ENCODE measurements at places on chromosomes 12 and 14. TPM values are rescaled to one million over a fixed set of nuclear protein-coding genes. Genes with fewer than 3 reads are reported as not detected.
A peak's percentile ranks its signal among the peaks of the same experiment; 100 is the strongest.

Gene RAB35
- 62.0 TPM for total RNA-seq

Gene GPX2
- total RNA-seq = 0.15 TPM

Gene PTPRQ
- not detected for total RNA-seq

Gene KRT85
- total RNA-seq = not detected

Gene KLRC1
- total RNA-seq = not detected

Gene SERPINA3
- total RNA-seq = 5.7 TPM

Gene PAPLN
- total RNA-seq = 22.2 TPM

Gene AQP6
- total RNA-seq = 0.31 TPM

Gene SLC6A12
- total RNA-seq = 1.0 TPM

Gene GLT1D1
- total RNA-seq = not detected

DNA sequence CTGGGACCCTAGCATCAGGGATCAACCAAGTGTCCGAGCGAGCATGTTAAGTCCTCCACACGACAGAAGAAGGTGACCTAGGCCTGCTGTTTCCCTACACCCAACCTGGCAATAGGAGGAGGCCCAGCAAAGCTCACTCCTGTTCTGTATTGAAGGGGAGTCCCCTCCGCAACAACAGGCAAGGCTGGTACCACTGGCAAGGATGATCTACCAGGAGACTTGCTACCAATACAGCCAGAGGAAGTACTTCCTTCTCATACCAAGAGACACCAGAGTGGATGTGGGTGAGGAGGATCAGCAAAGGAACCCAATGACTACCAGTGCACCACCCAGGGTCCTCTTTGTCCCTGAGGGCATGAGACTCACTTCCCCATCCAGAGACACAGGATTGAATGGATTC lies 4.9 kb downstream of the KLRC1 start:
- DNase-seq = no peak

GRCh38 chr12:127324681-127325080 lies 942.3 kb upstream of the TMEM132C start:
- no peak for DNase-seq

DNA sequence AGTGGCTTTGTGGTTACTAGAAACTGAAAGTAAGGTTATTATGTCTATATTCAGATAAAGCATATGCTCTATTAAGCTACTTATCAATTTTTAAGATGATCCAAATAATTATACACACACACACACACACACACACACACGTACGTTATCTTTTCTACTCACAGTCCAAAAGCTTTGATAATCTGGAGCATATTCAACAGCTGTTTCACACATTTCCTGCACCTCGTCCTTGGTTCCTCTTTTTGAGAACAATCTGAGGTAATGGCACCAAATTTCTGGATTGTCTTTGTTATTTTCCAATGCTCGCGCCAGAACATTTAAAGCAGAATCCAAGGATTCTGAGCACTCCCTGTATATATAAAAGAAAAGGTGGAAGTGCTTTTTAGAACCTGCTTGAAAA lies 37.5 kb downstream of the ZFC3H1 start:
- no peak for DNase-seq

GRCh38 chr12:56591961-56592360 lies 38.2 kb downstream of the BAZ2A start:
- DNase-seq = no peak

DNA sequence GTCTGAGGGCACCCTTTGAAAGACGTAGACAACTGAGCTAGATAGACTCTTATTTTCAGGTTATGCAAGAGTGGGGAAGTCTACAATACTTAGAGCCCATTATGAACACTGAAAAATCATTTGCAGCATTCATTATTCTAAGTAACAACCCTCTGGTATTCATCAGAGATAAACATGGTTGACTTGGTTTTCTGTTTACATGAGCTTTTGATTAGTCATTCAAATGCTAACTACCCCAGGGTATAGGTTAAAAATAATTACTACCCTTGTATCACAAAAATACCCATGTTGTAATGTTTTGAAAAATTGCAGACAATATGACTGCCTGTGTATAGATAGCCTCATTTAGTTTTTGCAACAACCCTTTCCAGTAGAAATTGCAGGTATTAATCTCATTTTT lies 78.5 kb downstream of the PPFIBP1 start:
- DNase-seq = no peak

GRCh38 chr12:131152587-131152986 lies 198.9 kb downstream of the ADGRD1 start:
- DNase-seq = no peak

DNA sequence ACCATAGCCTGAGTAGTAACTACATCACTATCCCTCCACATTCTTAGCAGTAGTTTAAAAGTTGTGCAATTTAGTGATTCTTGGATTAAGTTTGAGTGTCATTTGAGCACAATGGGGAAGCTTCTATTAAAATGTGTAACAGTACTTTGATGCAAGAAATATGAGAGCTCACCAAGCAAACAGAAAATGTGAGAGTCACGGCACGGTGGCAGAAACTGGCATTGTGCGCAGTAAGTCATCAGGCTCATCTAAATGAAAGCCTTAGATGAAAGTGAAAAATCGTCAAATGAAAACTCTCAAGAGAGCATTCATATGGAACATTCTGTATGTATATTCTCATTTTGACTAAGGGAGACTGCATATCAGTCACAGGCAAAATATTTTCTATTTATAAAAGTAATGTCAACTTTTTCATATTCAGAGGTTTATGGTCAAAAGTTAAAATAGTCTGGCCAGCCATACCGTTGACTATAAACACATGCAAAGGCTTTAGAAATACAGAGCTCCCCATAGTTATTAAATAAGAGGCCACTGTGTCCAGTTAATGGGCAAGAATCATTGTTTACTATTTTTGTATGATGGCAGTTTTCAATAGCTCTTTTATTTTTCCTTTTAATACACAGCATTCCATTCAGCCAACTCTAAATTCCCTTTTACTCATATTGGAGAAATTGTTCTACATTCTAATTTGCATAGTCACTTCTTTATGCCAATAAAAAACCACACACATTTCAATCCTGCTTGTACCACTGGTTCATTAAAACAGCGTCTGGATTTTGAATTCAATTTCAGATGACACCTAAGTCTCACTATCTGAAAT lies 167.9 kb downstream of the PRKD1 start:
- no peak for DNase-seq

- DNase-seq = no peak
Measured at GRCh38 chr14:73136387-73137225, at the start of gene PSEN1. Gene PSEN1, plus strand, starts transcription at chr14:73136507. Its CDS starts 11,513 bp downstream, at chr14:73148020.

GRCh38 chr14:63472986-63473788 lies 70.0 kb downstream of the PPP2R5E start:
- DNase-seq = no peak

- DNase-seq = no peak
Measured at GRCh38 chr14:51527073-51527472, 124.6 kb upstream of the FRMD6 start.

DNA sequence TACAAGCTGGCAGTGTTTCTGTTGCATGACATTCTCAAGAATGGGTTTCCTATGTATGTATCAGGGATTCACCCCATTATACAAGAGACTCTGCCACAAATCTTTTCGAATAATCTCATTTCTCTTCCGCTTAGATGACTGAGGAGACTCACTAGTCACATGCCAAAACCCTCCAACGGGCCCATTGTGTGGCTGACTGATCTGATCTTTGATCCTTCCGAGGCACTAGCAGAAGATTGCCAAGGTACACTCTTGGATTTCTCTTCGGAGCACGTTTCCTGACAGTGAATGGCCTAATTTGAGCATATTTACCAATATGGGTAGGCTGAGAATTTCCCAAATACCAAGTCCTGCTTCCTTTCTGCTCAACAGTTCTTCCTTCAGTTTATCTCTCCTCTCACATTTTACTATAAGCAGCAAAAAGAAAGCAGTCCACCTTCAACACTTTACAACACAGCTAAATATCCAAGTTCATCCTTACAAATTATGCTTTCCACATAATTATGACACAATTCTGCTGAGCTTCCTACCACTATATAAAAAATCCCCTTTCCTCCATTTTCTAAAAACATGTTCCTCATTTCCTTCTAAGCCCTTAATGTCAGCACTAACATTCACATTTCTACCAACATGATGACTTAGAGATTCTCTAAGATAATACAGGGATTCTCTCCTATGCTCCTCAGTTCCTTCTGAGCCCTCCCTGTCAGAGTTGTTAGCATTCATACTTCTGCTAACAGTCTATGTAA lies 11.0 kb downstream of the PRPH start:
- DNase-seq = no peak

- no peak for DNase-seq
Measured at GRCh38 chr14:55899531-55899930, 218.7 kb upstream of the PELI2 start.

GRCh38 chr12:62146318-62146717 lies 113.9 kb upstream of the USP15 start:
- no peak for DNase-seq

DNA sequence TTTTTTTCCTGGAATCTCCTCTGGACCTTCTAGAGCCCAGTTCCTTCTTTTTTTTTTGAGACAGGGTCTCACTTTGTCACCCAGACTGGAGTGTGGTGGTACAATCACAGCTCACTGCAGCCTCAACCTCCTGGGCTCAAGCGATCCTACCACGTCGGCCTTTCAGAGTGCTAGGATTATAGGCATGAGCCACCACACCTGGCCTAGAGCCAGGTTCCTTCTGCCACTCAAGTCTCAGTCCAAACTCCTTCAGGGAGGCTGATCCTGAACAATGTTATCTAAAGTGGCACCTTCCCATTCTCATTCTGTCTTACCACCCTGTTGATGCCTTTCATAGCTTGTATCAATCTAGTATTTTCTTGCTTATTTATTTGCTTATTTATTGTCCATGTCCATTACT lies 22.3 kb upstream of the ELK3 start:
- no peak for DNase-seq

- DNase-seq = no peak
Measured at GRCh38 chr14:77061630-77062257, 33.2 kb upstream of the IRF2BPL start.

GRCh38 chr14:104044016-104044415 lies 41.5 kb upstream of the ASPG start:
- no peak for DNase-seq

DNA sequence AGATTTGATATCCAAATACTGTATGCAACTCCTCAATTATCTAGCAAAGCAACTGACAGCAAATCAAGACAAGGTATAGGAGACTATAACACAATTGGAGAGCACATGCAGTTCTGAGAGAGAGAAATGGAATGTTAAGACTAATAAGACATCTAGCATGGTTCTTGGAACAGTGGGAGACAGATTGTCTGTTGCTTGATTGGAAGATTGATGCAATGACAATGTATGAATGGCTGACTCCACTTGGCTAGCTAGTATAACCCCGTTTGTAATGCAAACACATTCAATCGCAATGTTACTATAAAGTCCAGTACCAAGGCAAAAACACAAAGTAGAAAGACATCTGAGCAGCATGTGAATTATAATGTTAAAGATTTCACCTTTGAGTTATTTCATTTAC lies 179.3 kb downstream of the RPL10L start:
- DNase-seq = no peak

- no peak for DNase-seq
Measured at GRCh38 chr14:101535232-101535631, 26.1 kb upstream of the DIO3 start.

DNA sequence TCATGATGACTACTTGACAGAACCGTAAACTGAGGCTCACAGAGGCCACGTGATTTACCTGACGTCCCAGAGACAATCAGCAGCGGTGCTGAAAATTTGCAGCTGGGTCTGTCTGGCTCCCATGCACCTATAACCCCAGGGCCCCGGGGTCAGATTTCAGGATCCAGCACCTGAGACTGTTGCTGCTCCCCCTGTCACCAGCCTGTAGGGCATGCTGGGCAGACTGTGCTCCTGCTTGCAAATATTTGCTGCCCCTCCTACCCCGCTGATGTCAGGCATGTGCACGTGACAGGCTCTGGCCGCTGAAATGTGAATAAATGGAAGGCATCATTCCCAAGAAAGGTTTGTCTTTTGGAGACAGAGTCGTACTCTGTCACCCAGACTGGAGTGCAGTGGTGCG lies 6.0 kb downstream of the MMAB start:
- DNase-seq = no peak

GRCh38 chr14:102863381-102863780 lies 59.1 kb upstream of the AMN start:
- DNase-seq = no peak

DNA sequence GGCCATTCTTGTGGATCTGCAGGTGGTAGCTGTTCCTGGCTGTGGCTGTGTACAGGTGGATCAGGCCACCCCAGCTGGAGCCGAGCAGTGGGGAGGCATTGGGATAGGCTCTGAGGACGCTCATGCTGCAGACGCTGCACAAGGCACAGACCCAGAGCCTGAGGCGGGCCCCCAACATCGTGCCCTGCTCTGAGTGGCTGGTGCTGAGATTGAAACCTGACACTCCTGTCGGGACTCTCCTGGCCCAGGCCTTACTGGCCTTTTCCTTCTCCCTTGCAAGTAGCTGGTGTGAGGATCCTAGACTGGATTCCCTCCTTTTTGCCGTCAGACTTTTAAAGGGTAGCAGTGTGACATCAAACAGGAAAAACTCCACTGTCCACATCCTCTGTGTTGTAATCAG lies at the start of gene FGF23:
Gene FGF23 (minus strand): TSS at position 308 of the 400 bp plus-strand sequence. CDS start 130 bp downstream, at position 178.
- DNase-seq = no peak

GRCh38 chr12:58608711-58609110 lies 311.6 kb downstream of the LRIG3 start:
- no peak for DNase-seq

DNA sequence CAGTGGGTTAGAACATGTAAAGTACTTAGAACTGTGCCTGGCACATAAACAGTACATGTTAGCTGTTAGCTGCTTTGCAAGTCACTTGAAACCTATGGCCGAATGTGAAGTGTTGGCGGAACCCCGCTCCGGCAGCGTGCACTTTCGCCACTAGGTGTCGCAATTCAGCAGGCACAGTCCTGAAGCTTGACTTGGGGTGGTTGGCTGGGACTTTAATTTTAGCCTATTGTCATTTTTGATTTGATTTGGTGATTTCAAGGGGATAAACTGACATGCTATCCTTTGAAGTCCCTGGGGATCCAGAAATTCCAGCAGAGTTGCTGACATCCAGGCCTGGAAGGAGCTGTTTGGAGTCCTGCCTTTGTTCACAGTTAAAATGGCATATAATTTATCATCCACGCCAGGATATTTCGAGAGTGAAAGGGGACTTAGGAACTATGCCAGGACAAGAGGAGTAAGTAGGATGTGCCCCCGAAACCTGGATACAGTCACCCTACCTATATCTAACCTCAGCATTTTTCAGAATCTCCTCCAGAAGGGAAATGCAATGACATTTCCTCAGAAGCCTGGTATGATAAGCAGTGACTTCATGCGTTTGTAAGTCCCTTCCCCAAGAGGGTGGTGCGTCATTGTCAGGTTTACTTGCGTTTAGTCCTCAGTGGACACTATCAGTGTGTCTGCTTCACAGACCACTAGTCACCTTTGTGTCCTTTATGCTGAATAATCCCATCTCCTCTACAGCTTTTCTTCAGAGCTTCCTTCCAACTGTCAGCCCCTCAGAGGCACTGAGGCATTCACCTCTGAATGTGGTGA lies 3.5 kb upstream of the TSPAN9 start:
- DNase-seq = peak; percentile 72

- no peak for DNase-seq
Measured at GRCh38 chr14:105353136-105353535, 38.6 kb downstream of the PACS2 start.

DNA sequence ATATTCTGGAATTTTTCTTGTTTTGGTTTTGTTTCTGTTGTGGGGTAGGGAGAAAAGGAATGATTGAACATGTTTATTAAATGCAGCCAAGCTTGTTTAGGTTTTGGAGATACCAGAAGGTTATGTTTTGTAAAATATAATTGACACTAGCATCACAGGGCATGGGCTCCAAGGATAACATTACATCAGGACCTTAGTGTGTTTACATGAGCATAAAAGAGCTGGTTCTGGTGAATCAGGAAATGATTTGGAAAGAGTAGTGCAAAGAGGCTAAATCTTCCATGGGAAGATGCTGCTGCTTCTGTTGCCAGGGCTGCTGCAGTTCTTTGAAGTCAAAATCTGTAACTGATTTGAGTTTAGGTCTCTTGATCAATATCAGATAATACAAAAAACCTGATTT lies 118.7 kb downstream of the ETNK1 start:
- DNase-seq = no peak
